Activated CD4-positive, alpha-beta memory T cell treated with anti-CD3 and anti-CD28 coated beads for 36 hours (primary cell): ENCODE measurements at places on chromosomes 1 and 21.

DNA sequence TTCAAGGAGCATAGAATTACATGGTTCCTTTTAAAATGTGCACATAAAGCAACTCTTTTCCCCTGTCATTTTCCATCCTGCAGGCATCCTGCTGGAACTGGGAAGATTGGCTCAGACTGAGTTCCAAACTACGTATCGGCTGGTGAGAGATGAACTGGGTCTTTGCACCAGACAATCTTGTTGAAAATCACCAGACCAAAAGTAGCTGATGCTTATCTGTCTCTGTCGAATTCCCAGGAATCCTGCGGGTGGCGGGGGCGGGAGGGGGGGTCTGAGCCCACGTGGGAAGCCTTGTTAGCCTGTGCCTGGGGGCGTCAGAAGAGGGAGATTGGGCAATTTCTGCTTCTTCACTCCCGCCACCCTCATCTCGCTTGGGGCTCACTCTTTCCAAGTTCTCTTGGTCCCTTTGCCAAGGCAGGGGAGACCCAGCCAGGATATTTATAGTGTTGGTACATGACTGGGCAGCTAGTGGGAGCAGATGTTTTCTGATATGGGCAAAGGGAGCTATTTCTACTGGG lies 90.1 kb upstream of the SLC25A33 start:
- DNase-seq, result no peak

DNA sequence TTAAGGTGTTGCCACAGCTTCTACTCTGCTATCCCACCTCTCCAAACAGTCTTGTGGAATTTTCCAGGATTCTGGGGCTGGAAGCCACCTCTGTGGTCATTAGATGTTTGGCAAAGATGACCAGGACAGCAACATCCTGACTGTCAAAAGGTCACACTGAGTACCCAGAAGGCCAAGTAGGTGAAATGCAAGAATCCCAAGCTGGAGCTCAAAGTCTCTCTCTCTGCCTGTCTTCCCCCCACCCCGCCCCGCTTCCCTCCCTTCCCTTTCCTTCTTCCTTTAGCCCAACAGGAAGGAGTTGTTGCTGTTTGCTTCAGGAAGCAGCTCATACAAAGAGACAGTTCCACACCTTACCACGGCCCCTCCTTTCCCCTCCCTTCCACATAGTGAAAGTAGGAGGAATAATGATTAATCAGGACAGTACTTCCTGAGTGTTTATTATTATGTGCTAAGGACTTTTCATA lies 75.6 kb upstream of the SLC2A1 start:
- no peak for DNase-seq

DNA sequence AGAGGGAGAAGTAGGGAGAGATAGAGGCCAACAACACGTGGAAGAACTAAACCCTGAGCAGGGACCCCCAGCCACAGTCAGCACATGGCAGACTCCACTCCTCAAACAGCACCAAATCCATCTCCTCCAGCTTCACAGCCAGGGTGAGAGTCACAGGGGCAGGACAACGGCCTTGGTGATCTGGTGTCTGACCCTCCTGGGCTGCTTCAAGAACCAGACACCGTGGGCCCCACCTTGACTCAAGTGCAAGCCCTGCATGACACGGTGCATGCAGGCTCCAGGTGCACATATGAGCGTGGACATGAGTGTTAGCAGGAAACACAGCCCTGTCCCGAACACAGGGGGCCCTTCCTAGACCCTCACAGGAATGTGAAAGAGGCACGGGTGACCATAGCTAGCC lies 21.9 kb downstream of the S100A7 start:
- DNase-seq, result no peak

GRCh38 chr1:47405697-47406096 lies 10.4 kb upstream of the FOXE3 start:
- DNase-seq, result no peak

- DNase-seq, result no peak
These were observed 58.4 kb upstream of the SSBP3 start for GRCh38 chr1:54464477-54465146.

- DNase-seq, result no peak
These were observed 834.0 kb downstream of the USP25 start for GRCh38 chr21:16563795-16564194.

GRCh38 chr1:153742411-153743142 lies 14.7 kb downstream of the INTS3 start:
- DNase-seq, result no peak

DNA sequence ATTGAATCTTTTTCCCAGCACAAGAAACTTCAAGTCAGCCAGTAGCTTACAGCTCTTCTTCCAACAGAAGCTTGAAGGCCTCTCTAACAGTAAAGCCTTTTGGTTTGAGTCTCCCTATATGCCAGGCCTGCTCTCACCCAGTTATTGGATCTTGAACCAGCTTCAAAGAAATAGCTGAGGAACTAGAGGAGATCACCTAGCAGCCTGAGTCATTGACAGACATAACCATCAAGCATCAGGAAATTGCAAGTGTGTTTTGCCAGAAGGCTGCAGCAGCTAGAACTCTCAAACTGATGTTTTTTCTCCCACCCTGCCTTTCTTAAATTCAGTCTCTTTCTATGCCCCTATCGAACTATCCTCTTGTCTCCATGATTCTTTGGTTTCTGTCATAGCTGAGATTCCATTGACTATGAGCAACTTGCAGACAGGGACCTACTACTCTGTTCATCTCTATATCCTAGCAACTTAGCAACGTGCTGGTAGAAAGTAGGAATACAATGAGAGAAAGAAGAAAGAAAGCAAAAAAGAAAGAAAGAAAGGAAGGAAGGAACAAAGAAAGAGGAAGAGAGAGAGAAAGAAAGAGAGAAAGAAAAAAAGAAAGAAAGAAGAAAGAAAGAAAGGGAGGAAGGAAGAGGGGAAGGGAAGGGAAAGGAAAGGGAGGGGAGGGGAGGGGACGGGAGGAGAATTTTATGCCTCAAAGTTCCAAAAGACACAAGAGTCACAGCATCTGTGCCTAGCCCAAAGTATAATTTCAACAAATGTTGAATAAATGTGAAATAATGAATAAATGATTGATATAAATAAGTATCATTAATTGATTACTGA lies 60.0 kb upstream of the FGGY start:
- no peak for DNase-seq

DNA sequence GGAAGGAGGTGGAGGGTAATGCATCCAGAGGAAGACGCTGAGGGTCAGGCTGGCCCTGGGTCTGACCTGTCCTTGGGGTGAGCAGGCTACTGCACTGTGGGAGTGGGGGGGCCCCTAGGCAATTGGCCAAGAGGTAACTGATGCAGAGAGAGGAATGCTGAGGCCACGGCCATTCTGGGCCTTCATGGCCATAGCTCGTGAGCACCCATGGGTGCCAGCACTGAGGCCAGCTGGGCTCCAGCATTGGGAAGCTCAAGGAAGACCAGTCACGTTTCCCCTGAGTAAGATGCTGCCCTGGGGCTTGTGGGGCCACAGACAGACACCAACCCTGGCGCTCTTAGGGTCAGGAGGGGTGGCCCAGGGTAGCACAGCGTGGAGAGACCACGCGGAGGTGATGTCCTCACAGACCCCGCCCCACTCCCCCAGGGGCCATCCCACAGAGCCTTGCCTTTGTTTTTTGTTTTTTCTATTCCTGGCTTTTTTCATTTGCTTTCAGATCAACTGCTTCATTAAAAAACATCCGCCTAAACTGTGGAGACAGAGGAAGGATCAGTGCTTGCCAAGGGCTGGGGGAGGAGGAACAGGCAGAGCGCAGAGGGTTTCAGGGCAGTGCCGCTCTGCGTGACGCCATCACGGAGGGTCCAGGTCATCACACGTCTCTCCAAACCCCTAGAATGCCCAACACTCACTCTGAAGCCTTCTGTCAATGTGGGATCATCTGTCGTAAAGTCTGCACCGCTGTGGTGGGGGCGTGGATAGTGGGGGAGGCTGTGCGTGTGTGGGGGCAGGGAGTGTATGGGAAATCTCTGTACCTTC lies 61.1 kb downstream of the SIK1 start:
- no peak for DNase-seq

DNA sequence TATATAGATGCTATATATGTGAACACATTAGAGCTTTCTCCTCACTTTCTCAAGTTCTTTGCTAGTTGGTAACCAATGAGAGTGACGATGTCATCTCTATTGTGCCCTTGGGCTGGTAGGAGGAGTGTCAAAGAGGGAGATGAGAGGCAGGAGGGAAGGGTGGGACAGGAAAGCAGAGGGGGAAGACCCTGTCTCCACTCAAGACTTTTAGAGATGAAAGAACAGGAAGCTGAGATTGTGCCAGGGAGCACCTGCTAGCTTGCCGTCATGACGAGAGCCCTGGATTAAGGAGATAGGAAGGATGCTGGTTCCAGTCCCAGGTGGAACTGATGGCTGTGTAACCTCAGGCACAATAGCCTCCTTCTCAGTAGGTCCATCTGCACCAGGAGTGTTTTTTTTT lies 16.7 kb downstream of the CNR2 start:
- no peak for DNase-seq

DNA sequence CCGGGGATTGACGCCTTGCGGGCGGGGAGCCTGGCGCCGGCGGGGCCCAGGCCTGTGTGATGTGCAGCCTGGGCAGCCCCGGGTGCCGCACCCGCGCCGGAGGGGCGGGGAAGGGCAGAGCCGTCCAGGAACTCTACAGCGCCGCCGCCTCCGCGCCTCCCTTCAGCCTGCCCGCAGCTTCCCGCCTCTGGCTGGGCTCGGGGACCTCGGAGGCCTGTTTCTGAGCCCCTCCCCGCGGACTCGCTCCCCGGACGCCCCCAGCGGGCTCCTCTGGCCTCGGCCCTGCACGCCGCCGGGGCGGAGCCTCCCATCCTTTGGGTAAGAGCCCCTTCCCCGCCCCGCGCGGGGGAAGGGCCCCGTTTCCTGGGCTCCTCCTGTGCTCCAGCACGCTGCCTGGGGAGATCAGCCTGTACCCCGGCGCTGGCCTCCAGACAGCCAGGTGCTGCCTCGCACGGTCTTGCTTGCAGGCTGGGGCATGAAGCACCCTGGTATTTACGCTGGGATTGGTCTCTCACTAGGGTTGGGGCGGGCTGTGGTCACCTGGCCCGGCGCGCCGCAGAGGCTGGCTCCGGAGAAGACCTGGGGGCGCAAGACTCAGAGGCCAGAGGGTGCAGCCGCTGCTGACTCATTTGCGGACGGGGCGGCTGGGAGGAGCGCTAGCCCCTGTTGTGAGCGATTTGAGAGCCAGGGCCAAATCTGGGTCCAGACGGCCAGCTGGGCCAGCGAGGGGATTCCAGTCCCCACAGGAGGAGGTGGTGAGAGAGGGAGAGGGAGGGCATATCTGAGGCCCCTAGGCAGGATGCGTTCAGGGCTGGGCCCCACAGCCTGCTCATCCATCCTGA lies 5.7 kb upstream of the ACOT11 start:
- peak; percentile 76 for DNase-seq

DNA sequence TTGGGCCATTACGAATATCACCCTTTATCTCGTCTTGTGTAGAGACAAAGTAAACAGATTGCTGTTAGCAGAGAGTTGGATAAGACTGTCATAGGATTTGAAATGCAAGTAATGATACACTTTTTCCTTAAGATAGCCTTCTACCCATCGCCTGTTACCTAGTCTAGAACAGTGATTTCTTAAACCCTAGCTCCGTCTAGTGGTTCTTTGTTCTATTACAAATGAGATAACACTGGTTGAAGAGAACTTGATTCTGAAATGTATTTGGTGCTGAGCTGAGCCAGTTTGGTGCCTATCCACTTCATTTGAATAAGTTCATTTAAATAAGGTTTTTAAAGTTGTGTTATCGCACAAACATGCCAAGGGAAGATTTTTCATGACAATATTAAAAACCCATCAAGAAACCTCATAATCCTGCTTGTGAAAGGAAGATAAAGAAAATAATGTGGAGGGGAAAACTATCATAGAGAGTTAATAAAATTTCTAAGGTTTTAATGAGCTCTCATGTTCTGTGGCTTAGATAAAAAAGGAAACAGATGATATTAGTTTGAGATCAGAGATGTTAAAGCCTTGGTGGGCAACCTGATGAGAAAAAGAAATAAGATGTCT lies 1.5 kb upstream of the KCNH1 start:
- DNase-seq, result no peak

- no peak for DNase-seq
These were observed 75.9 kb upstream of the SAMD13 start for GRCh38 chr1:84225646-84226045.

- DNase-seq, result peak; percentile 36
These were observed 8.2 kb downstream of the UQCRHL start for GRCh38 chr1:15799004-15799867.

- DNase-seq, result no peak
These were observed 42.4 kb upstream of the ROR1 start for GRCh38 chr1:63731117-63732043.

- no peak for DNase-seq
These were observed 257.5 kb downstream of the KIF26B start for GRCh38 chr1:245412306-245412705.

GRCh38 chr21:35376406-35377135 lies 327.5 kb upstream of the RUNX1 start:
- no peak for DNase-seq

- no peak for DNase-seq
These were observed 176.9 kb upstream of the VAMP3 start for GRCh38 chr1:7594002-7594713.

- DNase-seq, result no peak
These were observed 68.4 kb upstream of the DPYD start for GRCh38 chr1:97989094-97989680.

- no peak for DNase-seq
These were observed 4.5 kb downstream of the DESI2 start for GRCh38 chr1:244657421-244657820.

- DNase-seq, result no peak
These were observed 38.0 kb upstream of the TADA1 start for GRCh38 chr1:166914111-166914510.

GRCh38 chr1:227134686-227135314 lies 183.5 kb downstream of the CDC42BPA start:
- no peak for DNase-seq

DNA sequence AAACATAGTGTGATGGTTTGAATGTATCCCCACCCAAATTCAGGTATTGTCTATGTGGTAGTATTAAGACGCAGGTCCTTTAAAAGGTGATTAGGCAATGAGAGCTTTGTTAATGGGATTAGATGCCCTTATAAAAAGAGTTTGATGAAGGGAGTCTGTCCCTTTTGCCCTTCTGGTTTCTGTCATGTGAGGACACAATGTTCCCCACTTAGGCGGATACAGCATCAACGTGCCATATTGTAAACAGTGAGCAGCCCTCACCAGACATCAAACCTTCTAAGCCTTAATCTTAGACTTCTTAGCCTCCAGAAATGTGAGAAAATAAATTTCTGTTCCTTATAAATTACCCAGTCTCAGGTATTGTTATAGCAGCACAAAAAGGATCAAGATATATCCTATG lies 172.8 kb downstream of the FAF1 start:
- no peak for DNase-seq
